ENCODE measurements at places on chromosomes 7 and 10.

DNA sequence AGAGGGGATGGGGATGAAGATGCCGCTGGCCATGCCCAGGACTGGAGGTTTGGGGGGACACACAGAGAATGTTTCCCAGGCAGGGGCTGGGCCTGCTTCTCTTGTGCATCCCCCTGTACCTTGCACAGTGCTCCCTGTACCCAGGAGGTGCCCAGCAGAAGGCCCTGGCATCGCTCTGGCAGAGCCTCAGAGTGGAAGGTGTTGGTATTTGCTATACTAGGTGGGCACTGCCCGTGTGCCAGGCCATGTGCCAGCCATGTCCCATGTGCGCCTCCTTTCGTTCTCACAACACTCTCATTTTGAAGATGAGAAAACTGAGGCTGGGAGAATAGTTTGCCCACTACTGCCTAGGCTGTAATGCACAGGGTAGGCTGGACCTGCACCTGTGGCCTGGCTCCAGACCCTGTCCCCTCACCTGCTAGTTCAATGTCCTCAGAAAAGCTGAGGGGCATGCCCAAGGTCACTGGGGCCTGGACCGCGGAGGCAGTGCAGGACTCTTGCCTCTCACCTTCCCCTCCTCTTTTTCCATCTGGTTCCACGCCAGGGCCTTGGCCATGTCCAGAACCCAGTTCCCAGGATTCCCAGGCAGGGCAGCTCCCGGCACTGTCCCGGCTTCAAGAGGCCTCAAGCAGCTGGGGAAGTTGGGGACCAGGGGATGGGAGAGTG lies 64.7 kb downstream of the GOLGA7B start:
- DNase-seq, result no peak

DNA sequence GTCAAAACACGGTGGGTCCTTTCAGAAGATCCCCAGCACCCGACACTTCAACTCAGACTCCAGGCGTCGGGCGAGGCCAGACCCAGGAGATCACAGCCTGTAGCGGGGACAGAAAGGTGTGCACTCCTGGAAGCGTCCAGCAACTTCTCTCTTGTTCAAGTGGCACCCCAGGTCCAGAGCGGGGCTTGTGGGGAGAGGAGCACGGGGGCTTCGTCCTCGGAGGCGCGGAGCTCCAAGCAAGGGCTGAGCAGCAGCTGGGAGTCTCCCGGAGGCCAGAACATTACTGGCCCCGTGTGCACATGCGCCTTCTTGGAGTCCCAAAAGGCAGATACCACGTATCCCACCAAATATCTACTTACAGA lies 54.9 kb downstream of the ZRANB1 start:
- no peak for DNase-seq

DNA sequence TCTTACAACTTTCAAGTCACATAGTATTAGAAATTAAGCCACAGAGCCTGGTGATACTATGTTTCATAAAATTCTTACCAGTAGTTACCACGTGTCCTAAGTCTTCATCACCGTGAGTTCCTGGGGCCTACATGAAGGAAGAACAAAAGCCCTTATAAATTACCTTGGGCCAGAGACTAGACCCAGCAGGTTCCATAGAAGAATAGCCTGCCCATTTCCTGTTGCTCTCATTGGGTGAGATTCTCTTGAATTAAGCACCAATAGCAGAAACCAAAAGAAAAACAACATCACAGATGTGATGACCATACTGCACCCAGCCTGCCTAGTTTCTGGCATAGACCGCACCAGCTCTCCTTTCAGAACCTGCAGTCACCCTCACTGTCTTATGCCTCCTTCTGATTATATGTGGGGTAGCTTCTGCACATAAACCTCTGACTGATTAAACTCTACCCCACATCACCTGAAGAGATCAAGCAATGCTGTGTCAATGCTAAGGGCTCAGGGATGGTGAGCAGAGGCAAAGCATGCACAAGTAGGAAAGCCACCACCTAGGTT lies 18.0 kb upstream of the SEM1 start:
- DNase-seq, result no peak

GRCh38 chr7:119335405-119335804 lies 937.6 kb upstream of the KCND2 start:
- no peak for DNase-seq

GRCh38 chr7:110130669-110131068 lies 960.3 kb upstream of the LRRN3 start:
- no peak for DNase-seq

GRCh38 chr10:71643904-71644303 lies 75.7 kb downstream of the C10orf105 start:
- DNase-seq, result no peak

DNA sequence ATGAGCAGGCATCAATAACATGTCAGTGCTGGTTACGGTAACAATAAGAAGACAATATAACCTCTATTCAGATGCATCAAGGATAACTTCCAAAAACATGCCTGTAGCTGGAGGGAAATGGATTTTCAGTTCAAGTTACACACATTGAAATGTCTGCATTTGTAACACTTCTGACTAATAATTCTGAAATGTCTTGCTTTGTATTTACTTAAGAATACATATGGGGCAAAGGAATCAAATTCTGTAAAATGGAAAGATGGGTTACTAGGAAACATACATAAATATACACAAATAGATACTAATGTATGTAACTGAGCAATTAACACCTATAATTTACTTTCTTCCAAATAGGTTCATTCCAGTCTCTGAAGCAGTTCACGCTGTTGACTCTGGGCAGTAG lies 18.6 kb upstream of the MTPN start:
- no peak for DNase-seq

- no peak for DNase-seq
Observed at GRCh38 chr7:133207687-133208086, 45.2 kb upstream of the EXOC4 start.

- no peak for DNase-seq
Observed at GRCh38 chr10:71265618-71266146, 53.3 kb downstream of the UNC5B start.

- DNase-seq, result no peak
Observed at GRCh38 chr7:641269-641671, 85.2 kb upstream of the DNAAF5 start.

DNA sequence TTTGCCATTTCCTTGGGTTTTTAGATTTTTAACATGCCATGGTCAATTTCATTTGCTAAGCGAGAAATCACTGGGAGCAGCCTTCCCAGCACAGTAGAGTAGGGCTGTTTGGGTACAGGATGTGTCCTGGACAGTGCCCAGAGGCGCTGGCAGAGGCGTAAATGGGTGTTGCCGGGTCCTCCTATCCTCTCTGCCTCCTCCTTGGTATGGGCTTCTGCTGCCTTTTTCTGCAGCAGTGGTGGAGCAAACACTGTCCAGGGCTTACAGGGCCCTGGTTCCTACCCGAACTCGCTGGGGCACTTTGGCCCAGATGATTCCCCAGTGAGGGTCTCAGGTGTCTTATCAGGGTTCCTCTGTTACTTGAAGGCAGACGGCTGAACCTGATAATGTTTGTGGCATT lies 298.3 kb downstream of the RPS24 start:
- DNase-seq, result no peak

- DNase-seq, result no peak
Observed at GRCh38 chr10:17643339-17643754, 604 bp upstream of the STAM start.
